Stimulated activated CD8-positive, alpha-beta memory T cell treated with anti-CD3 and anti-CD28 coated beads, Interleukin-4, amount 100 ng/mL, for 24 hours (primary cell): ENCODE measurements at places on chromosomes 6 and 20.

- DNase-seq: no peak
Measured at GRCh38 chr6:68633281-68633971, 1.7 kb upstream of the ADGRB3 start.

DNA sequence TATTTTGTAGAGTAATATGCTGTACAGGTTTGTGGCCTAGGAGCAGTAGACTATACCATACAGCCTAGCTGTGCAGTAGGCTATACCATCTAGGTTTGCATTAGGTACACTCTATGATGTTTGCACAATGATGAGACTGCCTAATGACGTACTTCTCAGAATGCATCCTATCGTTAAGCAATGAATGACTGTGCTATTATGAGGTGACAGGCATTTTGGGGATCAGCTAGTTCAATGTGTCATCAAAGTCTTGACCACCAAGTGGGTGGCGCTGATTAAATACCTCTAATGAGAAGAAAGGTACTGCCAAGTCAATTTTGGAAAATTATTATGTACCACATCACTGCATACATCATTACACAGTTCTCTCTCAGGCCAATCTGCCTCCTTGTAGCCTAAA, 190.2 kb downstream of the BACH2 start:
- DNase-seq: no peak

- no peak for DNase-seq
Measured at GRCh38 chr6:42113936-42114636, 28.3 kb downstream of the C6orf132 start.

DNA sequence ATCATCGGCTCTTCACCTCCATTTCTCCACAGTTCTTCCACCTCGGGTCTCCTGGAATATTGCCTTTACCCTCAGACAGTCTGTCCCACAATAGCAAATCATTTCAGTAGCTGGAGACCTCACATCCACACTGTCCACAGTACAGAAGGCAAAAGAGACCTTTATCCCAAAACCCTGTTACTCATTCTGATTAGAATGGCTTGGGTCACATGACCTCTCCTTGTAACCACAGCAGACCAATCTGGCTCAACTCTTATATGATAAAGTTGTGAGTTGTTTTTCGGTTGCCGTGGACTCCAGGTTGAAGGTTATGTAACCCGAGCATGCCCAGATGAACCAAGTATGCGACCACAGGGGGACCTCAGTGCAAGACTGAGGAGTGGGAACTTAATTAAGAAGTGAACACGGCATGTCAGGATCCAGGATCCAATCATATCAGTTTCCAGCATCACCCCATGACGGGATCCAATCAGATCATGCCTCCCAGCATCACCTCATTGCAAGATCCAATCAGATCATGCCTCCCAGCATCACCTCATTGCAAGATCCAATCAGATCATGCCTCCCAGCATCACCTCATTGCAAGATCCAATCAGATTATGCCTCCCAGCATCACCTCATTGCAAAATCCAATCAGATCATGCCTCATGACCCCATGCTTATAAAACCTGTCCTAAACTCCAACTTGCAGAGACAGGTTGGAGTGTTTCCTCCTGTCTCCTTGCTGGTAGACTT, 68.7 kb downstream of the LY86 start:
- no peak for DNase-seq

GRCh38 chr6:119174879-119175817, 96.7 kb upstream of the FAM184A start:
- no peak for DNase-seq

DNA sequence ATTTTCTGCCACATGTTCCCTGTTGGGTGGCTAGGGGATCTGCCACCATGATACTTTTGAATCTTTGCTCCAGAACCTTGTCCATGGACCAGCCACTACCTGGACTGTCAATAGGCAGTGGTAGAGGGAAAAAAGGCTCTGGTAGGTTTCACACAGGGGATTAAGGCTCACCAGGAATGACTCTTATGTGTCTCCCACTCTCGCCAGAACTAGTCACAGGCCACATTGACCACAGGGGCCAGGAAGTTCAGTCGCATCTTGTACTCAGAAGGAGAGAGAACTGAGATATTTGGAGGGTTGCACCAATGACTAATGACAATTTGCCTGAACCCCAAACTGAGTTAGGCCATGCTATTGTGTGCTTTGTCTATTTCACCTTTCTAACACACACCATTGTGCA, 23.6 kb upstream of the APCDD1L start:
- DNase-seq: no peak

- DNase-seq: no peak
Measured at GRCh38 chr20:31260326-31260932, 3.0 kb downstream of the DEFB115 start.

GRCh38 chr6:12233693-12234571, 56.2 kb upstream of the EDN1 start:
- DNase-seq: no peak

- DNase-seq: peak; percentile 36
Measured at GRCh38 chr20:10672624-10673127, 1.1 kb downstream of the JAG1 start.

DNA sequence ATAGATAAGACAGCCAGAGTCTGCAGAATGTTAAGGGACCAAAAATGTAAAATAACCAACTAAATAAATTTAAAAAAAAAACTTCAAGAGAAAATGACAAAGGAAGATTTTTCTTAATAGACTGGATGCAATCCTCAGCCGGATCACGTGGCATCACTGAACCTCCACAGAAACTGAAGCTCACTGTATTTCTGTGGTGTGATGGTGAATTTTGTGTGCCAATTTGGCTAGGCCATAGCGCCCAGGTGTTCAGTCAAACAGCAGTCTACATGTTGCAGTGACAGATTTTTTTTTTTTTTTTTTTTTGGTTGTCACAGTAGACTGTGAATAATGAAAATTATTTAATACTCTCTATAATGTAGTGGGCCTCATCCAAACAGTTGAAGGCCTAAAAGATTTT, 95.5 kb downstream of the ARHGAP18 start:
- DNase-seq: no peak

DNA sequence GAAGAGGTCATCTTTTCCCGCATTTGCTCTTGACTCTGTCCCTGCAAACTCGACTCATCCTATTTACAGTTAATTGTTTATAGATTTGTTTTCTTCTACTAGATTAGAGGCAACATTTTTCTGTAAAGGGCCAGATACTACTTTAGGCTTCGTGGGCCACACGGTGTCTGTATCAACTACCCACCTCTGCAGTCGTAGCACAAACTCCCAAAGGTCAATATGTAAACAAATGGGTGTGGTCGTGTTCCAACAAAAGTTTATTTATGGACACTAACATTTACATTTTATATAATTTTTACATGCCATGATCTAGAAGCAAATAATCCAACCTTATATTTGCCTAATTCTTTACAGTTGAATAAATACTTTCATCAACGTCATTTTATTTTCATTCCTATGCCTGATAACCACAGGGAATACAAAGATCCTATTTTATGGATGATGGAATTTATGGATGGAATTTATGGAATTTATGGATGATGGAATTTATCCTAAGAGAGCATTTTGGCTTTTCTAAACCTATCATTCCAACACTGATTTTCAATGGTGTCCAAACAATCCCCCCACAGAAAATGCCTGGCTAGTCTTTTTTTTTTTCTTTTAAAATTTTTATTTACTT, 232.8 kb downstream of the MYLK4 start:
- no peak for DNase-seq

DNA sequence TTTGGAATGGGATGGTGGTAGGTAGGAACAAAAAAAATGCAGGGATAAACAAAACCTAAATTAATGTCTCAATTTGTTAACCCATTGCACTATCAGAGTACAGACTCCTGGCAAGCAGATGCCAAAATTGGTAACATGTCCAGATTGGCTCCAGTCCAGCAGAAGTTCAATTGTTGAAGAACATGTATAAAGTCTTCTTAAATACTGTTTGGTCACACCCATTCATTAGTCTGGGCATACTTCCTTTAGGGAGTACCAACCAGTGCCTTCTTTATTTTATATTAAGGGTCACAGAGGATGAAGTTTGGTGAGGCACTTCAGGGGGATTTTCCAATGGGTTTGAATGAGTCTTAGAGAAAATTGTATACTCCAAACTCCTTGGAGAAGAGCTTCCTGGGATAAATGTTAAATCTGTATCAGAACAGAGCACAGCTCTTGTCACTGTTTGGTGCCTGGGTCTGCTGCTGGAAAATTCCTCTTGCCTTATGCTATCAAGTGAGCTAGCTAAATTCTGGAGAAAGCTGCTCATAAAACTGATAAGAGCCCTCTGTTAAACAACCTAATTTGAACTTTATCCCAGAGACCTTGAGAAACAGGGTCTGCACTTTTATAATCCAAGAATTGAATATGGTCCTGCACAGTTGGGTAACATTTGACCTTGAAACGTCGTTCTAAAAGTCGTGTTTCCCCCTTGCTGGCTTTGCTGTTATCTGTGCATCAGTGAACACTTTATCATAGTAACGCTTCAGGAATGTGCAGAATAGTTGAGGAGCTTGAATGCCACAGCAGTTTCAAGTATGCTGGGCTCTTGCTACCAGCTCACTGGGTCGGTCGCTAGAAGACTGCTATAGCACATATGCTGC, 334.1 kb upstream of the CITED2 start:
- no peak for DNase-seq

GRCh38 chr6:71983131-71983530, 96.8 kb downstream of the RIMS1 start:
- DNase-seq: no peak

DNA sequence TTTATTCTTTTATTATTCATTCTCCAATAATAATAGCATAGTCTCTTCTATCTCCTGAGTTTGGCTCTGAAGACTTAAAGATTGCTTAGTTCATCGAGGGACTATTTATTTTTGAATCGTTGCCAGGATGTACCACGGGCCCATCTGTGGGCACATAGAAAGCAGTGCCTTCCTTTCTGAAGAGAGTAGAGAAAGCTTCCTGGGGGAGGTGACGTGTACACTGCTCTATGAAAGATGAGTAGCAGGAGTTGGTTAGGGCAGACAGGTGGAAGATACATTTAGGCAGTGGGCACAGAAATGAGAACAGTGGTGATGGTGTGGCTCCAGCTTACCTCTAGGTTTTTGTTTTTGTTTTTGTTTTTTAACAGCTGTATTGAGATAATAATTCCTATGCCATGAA, 98.4 kb downstream of the CDKAL1 start:
- no peak for DNase-seq

GRCh38 chr6:35533981-35534380, 21.3 kb upstream of the TULP1 start:
- DNase-seq: no peak

GRCh38 chr20:52681288-52681687, 290.9 kb upstream of the TSHZ2 start:
- no peak for DNase-seq

GRCh38 chr6:53287336-53288225, 61.2 kb downstream of the ELOVL5 start:
- no peak for DNase-seq

DNA sequence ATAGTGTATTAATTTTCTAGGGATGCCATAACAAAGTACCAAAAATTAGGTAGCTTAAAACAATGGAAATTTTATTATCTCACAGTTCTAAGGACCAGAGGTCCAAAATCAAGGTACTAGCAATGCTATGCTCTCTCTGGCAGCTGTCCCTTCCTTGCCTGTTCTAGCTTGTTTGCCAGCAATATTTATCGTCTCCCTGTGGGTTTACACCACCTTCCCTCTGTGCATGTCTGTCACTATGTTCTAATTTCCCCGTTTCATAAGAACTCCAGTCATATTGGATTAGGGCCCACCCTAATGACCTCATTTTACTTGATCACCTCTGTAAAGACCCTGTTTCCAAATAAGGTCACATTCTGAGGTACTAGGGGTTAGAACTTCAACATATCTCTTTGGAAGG, 217.2 kb downstream of the IBTK start:
- DNase-seq: no peak
